SJSA1 (cell line): ENCODE measurements at places on chromosomes 7 and 10. TPM values are rescaled to one million over a fixed set of nuclear protein-coding genes. Genes with fewer than 3 reads are reported as not detected.

- DNase-seq = no peak
Measured at GRCh38 chr10:96501985-96502384, 11.7 kb downstream of the TLL2 start.

DNA sequence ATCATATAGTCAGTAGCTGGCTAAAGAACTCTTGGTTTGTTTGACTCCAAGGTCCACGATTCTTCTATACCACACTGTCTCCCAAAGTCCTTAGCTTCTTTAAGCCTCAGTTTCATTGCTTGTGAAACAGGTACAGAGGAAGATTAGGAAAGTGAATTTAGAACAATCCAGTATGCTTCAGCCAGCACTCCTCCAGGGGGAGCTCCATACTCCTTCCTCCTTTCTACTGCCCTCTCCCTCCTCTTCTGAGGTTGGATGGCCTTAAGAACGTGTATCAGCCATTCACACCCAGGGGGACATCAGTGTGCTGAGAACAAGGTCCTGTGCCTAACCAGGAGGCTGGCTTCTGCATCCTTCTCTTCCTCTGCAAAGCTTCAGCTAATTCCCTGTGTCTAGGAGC is 54.8 kb upstream of the CALD1 start:
- peak; percentile 50 for DNase-seq

DNA sequence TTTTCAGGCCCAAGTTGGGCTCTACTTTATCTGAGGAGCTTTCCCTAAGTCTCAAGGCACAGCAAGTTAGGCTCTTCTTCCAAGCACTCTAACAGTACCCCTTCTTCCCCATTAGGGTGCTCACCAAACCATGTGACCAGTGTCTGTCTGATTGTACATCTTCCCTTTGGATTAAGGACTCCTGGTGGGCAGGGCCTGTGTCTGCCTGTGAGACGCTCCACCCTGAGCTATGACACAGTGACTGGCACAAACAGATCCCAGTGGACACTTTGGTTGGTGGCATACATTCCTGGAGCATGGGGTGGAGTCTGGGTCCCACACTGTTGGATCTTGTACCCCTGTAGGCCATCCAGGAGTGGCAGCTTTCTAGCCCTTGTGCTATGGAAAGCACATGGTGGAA is 23.8 kb downstream of the PLPP4 start:
- DNase-seq = peak; percentile 24

DNA sequence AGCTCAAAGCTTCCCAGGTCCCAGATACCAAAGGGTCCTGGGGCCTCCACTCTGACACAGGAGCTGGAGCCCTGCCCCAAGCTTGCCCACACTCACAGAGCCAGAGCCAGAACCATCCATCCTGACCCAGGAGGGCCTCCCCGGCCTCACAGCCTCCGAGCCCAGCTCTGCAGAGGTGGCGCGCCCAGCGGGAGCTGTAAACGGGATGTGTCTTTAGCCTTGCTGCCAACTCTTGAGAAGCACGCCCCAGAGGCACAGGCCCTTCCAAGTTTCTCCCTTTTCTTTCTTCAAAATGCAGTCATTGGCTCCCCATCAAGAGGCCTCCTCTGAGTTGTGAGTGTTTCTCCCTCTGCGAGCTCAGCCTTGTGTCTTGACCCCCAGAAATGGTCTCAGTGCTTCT is 75.0 kb downstream of the PDGFA start:
- DNase-seq = no peak

DNA sequence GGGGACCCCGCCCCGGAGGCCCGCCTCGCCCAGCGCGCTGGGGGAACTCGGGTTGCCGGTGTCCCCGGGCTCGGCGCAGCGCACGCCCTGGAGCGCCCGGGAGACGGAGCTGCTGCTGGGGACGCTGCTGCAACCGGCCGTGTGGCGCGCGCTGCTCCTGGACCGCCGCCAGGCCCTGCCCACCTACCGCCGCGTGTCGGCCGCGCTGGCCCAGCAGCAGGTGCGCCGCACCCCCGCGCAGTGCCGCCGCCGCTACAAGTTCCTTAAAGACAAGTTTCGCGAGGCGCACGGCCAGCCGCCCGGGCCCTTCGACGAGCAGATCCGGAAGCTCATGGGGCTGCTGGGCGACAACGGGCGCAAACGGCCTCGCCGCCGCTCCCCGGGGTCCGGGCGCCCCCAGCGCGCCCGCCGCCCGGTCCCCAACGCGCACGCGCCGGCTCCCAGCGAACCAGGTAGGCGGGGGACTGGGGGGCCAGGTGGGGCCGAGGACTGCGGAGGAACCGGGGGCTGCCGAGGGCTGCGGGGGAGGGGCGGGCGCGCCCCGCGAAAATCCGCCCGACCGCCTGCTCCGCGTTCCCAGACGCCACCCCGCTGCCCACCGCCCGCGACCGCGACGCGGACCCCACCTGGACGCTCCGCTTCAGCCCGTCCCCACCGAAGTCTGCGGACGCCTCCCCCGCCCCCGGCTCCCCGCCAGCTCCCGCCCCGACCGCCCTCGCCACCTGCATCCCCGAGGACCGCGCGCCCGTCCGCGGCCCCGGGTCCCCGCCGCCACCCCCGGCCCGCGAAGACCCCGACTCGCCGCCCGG is 574 bp downstream of the UTF1 start:
- DNase-seq = no peak

DNA sequence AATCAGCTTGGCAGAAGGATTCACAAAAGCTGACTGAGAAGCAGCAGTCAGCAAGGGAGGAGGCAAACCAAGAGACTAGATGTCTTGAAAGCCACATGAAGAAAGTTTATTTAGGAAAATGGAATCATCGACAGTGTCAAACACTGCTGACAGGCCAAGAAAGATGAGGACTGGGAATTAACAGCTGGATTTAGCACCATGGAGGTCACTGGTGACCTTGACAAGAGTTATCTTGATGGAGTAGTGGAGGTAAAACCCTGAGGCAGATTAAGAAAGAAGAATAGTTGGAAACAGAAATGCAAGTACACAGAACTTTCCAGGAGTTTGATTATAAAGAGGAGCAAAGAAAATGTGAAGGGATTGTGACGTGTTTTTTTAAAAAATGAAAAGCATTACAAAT is 51.5 kb downstream of the LMBR1 start:
- DNase-seq = no peak

- no peak for DNase-seq
Measured at GRCh38 chr10:56881218-56881617, 520.2 kb upstream of the ZWINT start.

- no peak for DNase-seq
Measured at GRCh38 chr10:127872871-127873600, 19.7 kb downstream of the CLRN3 start.

ASAH2 gene
- total RNA-seq = 1.9 TPM in 1 of 2 replicates, not detected in the other

DNA sequence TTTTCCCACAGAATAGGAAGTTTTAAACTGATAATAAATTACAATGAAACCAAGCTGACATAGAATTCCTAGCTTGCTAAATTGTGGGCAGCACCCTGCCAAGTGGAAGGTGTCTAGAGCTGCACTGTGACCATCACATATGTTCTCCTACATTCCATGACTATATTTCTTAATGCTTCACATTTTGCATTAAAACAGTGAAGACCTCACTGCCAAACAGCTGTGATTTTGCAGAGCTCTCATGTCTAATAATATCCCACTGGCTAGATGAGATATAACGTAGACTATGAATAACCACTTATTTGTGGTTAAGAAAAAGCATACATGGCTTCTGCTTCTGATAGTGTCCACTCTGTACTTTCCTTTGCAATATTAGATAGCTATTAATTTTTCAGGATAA is 228.3 kb upstream of the TEX47 start:
- no peak for DNase-seq

- DNase-seq = no peak
Measured at GRCh38 chr10:30037620-30038336, 21.6 kb downstream of the JCAD start.

PROSER2 gene
- total RNA-seq = 3.0 and 7.5 TPM in 2 replicates

ZNF365 gene
- total RNA-seq = 1.4 and 3.0 TPM in 2 replicates

GCK gene
- total RNA-seq = 0.13 and 1.6 TPM in 2 replicates

DNA sequence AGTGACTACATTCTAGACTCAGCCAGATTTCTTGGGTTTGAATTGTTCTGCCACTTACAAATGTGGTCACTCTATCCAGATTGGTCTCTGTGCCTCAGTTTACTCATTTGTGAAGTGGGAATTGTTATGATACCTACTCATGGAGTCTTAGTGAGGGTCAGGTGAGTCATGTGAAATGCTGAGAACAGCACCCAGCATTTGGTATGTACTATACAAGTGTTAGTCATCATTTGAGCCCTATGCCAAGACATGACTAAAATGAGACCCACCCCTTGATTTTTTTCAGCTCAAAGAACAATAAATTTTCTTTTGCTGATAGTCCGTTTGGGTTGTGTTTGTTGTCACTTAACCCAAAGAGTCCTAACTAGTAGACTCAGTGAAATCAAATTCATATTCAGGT is 92.8 kb downstream of the CHN2 start:
- peak; percentile 39 for DNase-seq

- no peak for DNase-seq
Measured at GRCh38 chr7:143882020-143882603, 19.9 kb downstream of the TCAF1 start.

ACBD7 gene
- 7.3 and 9.1 TPM in 2 replicates for total RNA-seq

CALML3 gene
- total RNA-seq = not detected in 2 replicates

DNA sequence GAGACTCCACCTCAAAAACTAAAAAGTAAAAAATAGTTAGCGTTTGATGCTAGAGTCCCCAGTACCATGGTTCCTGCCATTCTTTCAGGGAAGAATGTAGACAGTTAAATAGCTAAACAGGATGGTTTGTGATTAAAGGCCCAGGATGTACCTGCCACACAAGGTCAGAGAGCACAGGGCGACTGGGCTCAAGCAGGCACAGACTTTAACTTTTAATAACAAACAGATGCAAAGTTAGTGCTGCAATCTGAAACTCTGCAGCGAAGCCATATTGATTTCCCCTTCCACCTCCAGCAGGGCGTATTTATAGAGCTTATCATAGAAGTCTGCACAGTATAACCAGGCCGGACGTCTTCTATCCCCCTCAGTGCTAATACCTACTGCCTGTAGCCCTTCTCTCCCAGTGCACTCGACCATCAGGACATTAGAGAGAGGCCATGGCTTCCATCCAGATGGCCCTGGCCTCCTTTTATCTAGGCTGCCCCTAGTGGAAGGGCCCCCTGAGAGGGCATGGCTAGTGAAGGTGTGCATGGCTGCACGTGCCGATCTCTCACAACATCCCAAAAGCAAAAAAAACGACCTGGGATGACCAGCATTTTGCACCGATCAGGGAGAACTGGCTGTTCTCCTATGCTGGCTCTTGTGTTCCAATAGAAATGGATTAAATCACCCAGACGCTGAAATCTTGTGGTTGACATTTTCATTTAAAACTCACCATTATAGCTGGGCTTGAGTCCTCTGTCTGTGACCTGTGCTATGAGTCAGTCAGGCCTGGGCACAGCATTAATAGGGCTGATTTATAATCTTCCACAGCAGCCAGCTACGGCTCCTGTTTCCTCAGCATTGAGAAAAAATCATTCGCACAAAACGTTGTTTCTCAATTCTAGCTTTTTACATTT is 7.6 kb upstream of the BAG3 start:
- no peak for DNase-seq

TMEM184A gene
- 1.8 and 3.2 TPM in 2 replicates for total RNA-seq

DNA sequence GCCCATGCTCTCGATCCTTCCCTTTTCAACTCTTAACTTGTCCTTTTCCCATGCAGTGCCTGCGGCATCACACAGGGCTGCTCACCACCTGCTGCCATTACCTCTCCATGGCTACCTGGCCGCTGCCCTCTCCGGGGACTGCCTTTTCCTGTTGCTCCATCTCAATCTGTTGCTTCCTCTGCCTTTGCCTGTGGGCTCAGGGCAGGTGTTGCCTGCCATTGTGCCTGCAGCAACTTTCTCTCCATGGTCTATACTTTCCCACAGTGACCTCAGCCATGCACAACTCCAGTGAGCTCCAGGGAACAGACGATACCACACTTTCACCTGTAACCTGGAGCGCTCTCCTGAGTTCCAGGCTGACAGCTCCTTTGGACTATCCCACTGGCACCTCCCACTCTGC is 3.2 kb downstream of the DNAJB12 start:
- DNase-seq = no peak

DNA sequence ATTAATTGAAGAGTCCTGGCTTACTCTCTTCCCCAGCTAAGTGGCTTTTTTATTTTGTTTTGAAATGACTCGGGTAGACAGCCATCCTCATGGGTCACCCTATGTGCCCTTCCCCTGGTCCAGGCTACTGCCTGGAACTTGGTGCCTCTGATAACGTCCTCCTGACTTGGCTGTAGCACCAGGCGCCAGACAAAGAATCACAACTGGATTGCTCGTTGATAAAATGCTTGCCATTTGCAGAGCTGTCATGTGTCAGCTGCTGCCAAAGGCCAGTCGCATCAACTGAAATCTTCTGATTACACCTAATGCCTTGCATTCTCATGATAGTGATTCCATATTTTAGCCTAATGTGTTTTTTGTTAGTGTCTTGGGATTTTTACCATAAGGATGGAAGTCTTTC is 27.4 kb upstream of the ABLIM1 start:
- DNase-seq = no peak

DNA sequence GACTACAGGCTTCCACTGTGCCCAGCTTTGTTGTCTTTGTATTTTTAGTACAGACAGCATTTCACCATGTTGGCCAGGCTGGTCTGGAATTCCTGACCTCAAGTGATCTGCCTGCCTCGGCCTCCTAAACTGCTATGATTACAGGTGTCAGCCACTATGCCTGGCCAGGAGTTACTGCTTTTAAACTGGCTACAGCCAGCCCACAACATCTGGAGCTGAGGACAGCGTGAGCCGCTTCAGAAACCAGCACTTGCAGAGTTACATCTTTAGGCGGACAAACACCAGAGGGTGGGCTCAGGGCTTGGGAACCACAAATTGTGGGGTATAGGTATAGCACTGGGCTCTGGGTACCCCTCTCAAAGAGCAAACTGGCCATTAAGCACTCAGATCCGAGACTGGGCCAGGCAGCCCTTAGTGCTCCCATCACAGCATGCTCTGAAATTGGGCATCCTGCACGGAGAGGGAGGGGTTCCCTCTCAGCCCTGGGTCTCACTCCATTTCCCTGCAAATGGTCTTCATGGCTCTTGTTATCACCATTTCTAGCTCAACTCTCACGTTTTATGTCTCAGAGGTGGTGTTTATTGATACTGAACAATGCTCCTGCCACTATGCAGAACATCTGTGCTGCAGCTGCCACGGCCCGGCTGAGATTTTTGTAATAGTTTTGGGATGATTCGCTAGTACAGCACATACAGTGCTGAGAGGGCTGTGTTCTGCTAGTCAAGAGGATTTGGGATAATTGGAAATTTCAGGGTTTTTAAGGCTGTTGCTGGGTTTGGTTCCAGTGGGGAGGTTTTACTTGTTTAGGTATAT is 146.4 kb upstream of the LYZL2 start:
- DNase-seq = peak; percentile 61

GRCh38 chr7:40077849-40078248 is 56.6 kb downstream of the MPLKIP start:
- no peak for DNase-seq
